ENCODE measurements at places on chromosomes 11 and 22.

GRCh38 chr11:117610901-117611300, 186.1 kb downstream of the DSCAML1 start:
- DNase-seq = no peak
- no peaks in the 10 kb centered on the region for H3K27me3 ChIP-seq
- H3K36me3 ChIP-seq = no peaks in the 10 kb centered on the region
- H3K27ac ChIP-seq = no peak overlapping the region
- no peak overlapping the region for H3K4me3 ChIP-seq

GRCh38 chr11:58938398-58938797, 890 bp upstream of the GLYATL1 start:
- no peaks in the 10 kb centered on the region for H3K36me3 ChIP-seq
- no peak overlapping the region for H3K4me3 ChIP-seq
- DNase-seq = no peak

DNA sequence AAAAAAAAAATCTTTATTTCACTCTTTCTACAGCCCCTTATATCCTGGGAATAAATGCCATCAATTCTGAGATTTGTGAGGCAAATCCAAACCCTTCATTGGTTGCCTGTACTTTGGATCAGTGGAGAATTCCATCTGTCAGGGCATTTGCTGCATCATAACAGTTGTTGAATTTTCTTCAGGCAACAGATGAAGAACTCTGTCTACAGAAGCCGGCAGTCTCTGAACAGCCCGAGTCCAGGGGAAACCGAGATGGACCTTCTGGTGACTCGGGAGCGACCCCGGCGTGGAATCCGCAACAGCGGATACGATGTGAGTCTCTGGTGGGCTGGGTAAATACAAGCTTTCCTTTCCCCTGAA, 82.3 kb downstream of the C11orf91 start:
- no peak overlapping the region for H3K27ac ChIP-seq
- H3K4me1 ChIP-seq = no peaks in the 10 kb centered on the region
- no peaks in the 10 kb centered on the region for H3K36me3 ChIP-seq

DNA sequence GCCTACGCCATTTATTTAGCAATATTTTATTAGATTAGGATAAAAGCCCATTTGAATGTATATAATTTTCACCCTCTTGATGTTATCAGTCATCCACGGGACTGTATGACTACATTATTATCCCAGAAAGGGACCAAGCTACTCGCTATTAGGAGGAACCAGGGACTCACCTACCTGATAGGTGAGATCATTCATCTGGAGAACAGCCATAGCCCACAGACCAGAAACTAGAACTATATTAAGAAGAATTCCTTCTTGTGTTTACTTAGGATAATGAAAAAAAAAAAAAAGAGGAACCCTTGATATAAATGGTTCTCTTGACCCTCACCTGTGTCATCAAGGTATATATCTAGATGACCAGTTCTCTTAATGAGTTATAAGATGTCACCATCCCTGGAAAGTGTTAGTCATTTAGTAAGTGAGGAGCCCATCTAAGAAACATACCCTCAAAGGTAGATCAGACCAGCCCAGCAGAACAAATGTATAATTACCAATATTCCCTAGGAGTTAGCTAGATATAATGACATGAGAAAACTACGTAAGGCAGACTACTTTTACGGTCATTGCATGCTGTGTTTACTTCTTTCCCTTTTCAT, 8.0 kb downstream of the SIK3 start:
- H3K4me3 ChIP-seq = no peak overlapping the region
- no peaks in the 10 kb centered on the region for H3K27me3 ChIP-seq
- H3K36me3 ChIP-seq = no peaks in the 10 kb centered on the region

DNA sequence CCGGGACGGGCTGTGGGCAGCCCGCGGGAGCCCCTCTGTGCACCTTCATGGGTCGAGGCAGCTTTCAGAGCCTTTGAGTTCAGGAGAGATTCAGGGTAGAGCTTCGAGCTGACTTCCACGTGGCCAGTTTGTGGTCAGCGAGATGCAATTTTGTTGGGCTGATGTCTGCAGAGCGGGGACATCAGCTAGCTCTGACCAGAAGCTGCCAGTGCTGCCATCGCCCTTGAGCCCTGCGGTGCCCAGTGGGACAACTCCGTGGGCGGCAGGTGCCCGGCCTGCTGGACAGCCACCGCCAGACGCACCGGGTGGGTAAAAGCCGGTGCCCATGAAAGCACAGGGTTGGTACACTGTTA, 719 bp downstream of the TALDO1 start:
- peaks cover 32% of the 10 kb centered on the region for H3K4me1 ChIP-seq
- no peaks in the 10 kb centered on the region for H3K27me3 ChIP-seq
- H3K4me3 ChIP-seq = peak overlapping the region; percentile 93
- peaks cover 7% of the 10 kb centered on the region for H3K36me3 ChIP-seq
